ENCODE measurements at places on chromosomes 3 and 15. TPM values are rescaled to one million over a fixed set of nuclear protein-coding genes. Genes with fewer than 3 reads are reported as not detected.

DNA sequence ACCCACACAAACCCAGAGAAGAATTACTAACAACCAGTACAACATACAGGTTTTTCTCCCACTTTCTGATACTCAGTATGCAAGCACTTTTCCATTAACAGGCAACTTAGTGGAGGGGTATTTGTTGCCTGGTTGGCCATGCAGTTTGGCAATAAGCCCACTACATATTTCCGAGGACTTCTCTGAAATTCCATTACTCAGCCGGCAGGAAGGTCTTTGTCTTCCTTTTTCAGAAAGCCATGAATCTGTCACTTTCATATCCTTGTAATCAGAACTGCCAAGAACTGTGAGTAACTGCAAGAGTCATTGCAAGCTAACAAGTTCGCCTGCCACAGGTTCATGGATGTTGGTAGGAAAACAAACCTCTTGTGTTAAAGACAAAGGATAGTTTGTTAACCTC lies 422.3 kb upstream of the ROBO1 start:
- peak; percentile 38 for DNase-seq

- DNase-seq, result no peak
Measured at GRCh38 chr3:18900994-18901393, 247.3 kb upstream of the KCNH8 start.

DNA sequence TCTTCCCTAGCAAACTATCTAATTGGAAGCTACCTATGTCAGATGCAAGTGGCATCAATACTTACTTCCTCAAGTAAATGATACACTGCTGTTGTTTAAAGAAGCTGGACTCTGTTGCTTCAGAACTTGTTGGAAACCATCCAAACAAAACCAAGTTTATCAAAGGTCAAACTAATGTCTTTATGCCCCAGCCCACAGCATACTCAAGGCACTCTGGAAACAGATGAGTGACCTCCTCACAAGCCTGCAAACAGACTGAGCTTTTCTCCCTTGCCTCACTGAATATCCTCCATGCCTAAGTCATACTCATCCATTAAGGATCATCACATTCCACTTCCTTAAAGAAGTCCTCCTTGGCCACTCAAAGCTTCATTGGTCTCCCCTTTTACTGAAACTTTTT lies 107.4 kb upstream of the ACP3 start:
- DNase-seq, result no peak

DNA sequence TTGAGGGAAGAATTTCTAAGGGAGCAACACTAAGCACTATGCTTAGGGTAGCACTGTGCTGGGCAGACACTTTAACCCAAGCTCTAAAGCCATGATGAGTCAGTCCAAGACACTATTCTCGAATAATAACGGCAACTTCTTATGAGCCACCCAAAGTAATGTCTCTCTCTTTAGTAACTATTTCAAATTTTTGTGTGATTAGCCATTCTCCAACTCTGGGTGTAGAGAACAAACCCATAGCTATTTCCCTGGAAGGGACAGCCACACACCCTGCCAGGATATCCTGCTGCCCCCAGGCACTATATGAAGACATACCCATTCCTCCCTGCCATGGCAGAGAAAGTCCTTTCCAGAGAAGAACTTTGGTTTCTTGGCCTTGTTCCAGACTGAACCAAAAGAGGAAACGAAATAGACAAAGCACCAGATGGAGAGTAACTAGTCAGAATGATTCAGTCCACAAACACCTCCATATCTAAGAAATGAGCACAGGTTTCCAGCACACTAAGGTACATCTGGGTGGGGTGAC lies 384.9 kb upstream of the THBS1 start:
- peak; percentile 78 for DNase-seq

IL20RB gene
- total RNA-seq, result 0.79 TPM
